Suppressor macrophage (primary cell): ENCODE measurements at places on chromosomes 7 and 10.

- no peak for DNase-seq
Observed at GRCh38 chr10:15546606-15547005, 173.1 kb downstream of the ITGA8 start.

- DNase-seq, result no peak
Observed at GRCh38 chr10:85609509-85609908, 757.1 kb downstream of the GRID1 start.

- no peak for DNase-seq
Observed at GRCh38 chr7:100577103-100577502, 3.4 kb upstream of the SAP25 start.

DNA sequence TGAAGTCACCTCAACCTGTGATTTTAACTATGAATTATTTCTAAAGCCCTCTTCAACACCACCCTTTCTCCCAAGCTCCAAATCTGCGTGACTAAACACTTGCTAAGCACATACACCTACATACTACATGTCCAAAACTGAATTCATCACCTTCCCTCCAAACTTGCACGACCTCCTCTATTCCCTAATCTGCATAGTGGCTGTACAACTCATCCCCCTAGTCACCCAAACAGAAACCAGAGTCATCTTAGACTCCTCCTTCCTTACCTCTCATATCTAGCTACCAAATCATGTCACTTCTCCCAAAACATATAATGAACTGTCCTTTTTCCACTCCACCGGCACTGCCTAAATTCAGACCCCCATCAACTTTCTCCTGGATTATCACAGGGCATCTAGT lies 16.2 kb downstream of the ARHGAP21 start:
- DNase-seq, result no peak

DNA sequence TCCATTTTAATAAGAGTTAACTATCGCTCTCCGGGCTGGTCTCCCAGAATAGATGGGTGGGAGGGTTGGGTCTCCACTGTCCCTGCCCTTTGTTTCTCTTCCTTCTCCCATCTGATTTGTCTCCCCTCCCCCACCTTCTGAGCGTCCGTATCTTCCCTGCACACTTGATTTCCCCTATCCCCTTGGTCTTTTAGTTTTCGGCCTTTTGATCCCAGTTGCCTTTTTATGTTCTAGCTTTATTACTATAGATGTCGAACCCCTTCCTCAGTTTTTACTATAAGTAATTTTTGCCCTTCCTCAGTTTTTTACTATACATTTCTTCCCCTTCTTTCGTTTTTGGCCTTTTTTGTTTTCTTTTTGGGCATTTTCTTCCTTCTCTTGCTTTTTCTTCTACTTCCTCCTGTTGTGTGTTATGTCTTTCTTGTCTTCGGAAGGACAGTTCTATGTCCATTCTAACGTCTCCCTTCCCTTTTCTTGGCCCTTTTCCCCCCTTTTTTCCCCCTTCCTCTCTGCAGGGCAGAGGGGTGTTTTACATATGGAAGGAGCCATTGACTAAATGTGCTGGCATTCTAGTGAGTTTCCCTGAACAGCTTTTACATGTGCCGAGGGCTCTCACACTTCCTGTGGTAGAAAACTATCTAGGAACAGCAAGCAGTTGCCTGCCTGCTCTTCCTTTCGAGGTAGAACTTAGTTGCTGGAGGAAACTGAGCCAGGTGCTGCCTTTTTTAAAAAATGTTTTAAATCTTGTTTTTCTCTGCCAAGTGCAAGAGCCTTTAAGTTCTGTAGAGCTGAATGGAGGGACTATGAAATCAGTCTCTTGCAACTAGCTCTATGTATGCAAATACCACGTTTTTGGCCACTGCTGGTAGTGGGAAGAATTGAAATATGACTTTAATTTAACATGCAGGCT lies 2.8 kb downstream of the TET1 start:
- DNase-seq, result no peak

- no peak for DNase-seq
Observed at GRCh38 chr7:116113310-116113709, 82.7 kb upstream of the TFEC start.

DNA sequence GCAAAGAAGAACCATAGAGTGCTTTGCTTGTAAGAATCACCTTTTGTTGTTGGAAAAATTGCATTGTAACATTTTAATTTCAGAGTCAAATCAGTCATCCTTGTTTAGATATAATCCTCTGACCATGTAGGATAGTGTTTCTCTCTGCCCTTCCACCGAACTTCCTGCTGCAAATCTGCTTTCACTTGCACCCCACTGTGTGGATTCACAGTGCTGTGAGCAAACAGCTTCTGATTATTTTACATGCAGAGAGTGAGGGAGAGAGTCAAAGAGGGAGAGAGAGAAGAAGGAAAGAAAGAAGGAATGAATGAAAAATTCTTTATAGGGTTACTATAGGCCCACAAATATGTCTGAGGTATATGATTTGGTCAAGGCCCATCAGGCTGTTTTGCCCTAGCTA lies 30.0 kb upstream of the SEM1 start:
- DNase-seq, result no peak

GRCh38 chr10:71024490-71024889 lies 136.1 kb upstream of the PCBD1 start:
- no peak for DNase-seq

GRCh38 chr7:155533120-155533826 lies 13.1 kb downstream of the CNPY1 start:
- peak; percentile 25 for DNase-seq

DNA sequence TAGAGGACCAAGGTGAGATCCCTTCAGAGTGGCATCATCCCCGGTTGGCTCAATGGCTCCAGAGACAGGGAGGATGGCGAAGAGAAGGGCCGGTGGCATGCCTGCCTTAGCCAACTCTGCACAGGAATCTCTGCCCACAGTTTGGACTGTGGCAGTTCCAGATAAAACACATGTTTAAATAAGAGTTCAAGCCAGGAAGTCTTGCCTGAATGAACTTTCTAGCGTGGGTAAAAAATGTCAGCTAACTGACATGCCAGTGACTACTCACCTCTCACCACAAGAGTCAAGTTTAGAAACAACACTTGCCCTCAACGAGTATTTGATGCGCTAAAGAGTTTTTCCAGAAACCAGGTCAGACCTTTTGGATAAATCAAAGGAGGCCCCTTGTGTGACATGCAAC lies 3.0 kb downstream of the NOD1 start:
- DNase-seq, result no peak

DNA sequence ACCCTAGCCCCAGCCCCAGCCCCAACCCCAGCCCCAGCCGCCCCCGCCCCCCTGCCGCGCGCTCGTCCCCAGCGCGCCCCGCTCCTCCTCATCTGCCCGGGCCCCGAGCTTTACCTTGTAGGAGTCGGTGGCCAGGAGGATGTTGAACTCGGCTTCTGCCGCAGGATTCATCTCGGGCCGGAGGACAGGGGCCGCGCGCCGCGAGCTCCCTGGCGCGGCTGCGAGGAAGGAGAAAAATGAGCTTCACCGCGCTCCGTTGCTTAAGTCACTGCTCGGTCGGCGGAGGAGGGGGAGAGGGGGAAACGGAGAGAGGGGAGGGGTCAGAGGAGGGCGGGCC lies at the start of gene NAMPT:
Gene NAMPT (minus strand): TSS at position 270 of the 337 bp plus-strand sequence. CDS start 99 bp downstream, at position 171.
- no peak for DNase-seq

GRCh38 chr10:115939101-115939854 lies 333.7 kb downstream of the GFRA1 start:
- no peak for DNase-seq

DNA sequence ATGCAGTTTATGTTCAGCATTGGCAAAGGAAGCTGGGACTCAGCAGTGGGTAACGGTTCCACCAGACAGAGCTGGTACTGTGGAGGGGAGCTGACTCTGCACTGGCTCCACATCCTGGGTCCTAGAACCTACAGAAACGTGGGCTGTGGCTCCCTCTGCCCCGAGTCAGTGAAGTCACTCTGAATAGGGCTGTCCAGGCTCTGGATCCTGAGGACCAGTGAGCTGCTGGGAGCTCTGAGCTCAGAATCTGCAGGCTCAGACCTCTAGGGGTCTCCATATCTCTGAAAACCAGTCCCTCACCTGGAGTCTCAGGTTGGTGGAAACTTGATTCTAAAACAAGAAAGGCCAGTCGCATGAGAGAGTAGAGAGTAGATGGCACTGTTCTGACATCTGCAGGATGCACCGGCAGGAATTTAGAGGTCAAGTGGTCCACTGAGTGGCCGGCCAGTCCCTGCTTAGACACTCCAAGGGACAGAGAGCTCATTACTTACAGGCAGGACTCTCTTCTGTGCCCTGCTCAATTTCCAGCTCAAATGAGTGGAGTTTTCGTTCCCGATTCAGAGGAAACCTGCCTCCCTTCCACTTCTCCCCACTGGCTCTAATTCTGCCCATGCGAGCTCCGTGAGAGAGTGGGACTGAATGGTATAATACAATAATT lies 18.6 kb downstream of the NPFFR1 start:
- DNase-seq, result no peak

- DNase-seq, result no peak
Observed at GRCh38 chr7:137656850-137657232, 189.9 kb downstream of the DGKI start.

DNA sequence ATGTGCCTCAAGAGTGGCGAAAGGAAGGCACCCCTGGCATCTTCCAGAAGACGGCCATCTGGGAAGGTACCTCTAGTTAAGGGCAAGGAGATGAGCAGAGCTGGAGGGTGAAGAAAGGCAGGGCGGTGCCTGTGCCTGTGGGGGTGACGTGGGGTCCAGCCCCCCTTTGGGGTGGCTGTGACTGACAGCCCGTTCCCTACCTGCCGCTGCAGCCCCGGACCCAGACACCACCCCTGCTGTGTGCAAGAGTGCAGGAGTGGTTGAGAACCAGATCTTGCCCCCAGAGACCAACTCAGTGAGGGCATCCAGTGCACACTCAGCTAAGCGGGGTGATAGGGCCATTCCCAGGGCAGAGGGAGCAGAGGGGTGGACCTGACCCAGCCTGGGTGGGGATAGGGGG lies 4.3 kb upstream of the MUC17 start:
- no peak for DNase-seq

DNA sequence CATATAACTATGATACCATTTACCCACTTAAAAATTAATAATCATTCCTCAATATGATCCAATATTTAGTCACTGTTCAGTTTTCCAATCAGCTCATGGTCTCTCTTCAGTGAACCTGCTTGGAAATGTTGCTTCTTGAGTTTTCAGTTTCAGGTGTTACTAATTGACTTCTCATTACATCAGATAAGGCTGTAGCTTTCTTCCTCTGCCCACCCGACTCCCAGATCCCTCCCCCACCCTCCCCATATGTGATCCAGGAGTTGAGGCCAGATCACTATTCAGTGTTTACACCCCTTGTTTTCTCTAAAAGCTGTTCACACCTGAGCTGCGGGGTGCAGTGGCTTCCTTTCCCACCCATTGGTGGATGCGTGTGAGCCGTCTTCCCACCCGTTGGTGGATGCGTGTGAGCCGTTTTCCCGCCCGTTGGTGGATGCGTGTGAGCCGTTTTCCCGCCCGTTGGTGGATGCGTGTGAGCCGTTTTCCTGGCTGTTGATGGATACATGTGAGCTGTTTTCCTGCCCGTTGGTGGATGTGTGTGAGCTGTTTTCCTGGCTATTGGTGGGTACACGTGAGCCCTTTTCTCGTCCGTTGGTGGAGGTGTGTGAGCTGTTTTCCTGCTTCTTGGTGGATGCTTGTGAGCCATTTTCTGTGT lies 3.2 kb upstream of the MTG1 start:
- no peak for DNase-seq

DNA sequence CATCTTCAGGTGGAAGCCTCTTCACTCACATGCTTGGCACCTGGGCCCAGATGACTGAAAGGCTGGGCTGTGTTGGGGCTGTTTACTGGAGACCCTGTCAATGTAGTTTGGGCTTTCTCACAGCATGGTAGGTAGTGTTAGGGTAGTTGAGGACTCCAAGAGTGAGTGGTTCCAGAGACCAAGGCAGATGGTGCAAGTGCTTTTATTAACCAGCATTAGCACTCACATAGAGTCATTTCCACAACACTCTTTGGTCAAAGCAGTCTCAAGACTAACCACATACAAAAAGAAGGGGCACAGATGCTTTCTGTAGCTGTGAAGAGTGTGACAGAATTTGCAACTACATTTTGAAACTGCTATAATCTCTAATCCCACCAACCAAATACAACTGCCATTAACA lies 135.0 kb downstream of the RTKN2 start:
- no peak for DNase-seq
